ENCODE measurements at places on chromosomes 3 and 15.

- no peak for DNase-seq
Observed at GRCh38 chr3:5194801-5195509, 7.4 kb downstream of the EDEM1 start.

DNA sequence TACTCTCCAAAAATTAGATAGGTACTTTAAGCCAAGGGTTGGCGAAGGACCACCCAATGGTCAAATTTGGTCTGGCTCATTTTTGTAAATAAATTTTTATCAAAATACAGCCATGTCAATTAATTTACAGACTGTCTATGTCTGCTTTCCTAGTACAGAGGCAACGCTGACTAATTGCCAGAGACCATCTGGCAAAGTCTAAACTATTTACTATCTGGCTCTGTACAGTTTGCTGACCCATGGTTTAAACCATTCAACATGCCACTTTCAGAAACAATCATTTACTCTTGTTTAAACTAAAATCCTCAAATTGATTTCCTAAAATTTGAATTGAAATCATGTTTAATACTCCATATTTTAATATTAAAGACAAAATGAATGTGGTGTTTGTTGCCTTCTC is 25.9 kb downstream of the CBLB start:
- DNase-seq = no peak

DNA sequence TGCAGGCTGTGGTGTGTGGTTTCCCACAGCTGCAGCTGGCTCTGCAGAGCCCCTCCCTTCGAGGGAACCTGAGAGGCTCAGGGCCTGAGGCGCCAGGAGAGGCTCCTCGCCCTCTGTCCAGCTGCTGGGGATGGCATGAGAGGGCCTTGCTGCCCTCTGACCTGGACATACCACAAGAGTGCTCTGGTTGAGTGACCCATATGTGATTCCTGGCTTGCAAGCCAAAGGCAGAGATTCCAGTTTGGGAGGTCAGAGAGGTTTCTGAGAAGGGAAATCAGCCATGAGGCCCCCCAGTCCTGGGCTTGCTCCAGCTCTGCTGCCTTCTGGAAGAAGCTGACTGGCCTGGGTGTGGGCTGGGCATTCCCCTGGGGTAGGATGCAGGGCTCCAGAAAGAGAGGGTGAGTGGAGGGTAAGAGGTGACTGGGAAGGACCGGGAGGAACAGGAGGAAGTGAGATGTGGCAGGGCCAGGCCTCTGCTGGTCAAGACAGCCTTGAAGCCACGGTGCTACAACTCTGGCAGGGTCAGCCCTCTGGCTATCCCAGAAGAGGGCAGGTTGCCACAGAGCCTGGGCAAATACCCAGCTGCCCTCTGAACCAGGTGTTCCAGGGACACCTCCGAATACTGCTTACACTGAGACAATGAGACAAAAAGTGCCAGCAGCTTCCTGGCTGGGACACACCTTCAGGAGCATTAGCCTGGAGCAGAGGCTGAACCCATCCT is 16.0 kb upstream of the SRP14 start:
- DNase-seq = no peak

DNA sequence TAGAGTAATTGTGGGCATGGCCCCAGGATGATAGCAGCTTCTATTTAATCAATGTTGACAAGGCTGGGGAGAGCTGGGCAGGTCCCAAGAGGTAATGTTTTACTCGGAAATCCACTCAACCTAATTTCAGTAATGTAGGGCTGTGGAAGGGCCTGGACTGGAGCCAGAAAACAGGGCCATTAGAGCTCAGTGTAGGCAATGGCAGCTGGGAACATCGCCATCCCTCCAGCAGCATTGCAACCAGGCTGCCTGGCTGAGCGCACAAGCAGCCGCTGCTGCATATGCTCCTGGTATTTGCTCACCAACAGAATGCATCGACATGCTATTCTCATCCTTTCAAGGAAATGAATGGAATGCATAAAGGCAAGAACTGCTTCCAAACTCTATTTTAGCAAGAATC is 90.0 kb downstream of the GAP43 start:
- DNase-seq = no peak

DNA sequence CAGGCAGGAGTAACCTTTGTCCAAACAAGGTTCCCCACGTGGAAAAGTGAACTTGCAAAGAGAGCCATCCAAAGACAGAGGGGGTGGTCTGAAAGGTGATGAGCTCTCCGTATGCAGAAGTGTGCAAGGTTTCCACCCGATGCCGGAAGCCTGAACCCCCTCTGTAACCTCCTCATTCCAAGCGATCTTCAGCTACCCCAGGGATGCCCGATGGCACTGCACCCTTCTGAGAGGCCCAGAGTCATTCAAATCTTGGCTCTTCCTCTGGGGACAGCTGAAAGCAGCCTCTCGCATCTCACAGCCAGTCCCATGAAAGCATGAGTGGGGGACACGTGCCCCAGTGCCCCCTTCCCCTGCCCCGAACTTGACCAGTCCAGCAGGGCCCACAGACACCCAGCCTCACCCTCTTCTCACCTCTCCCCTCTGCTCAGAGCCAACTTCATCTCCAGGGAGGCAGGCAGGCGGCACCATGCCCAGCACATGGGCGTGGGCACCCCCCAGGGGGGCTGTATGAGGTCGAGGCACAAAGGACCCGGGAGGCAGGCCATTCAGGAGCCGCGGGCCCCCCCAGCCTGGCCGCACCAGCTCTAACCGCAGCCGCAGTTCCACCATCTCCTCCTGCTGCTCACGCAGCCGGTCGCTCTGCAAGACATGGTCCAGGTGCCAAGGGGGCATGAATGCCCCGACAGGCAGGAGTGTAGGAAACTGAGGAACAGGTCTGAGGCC is 8.7 kb downstream of the KIF7 start:
- DNase-seq = no peak

DNA sequence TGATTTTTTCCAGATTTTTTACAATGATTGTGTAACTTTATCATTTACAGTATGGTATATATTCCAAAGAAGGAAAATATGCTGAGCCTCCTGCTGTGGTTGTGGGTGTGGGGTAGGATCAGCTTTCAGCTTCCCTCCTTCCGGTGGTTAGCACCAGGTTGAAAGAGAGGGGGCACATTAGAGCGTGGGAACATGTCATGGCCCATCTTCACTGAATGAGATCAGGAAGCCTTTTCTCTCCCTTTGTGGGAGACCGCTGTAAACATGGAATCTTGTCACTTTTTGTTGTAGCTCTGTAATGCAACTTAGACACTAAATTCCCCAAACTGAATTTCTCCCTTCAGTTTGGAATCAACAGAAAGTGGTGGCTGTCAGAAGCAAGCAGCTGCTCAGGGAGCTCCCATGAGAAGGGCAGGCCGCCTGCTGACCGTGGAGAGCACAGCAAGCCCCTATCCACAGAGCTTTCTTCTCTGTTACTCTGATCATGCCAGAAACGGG is 86.7 kb upstream of the LIMD1 start:
- no peak for DNase-seq

DNA sequence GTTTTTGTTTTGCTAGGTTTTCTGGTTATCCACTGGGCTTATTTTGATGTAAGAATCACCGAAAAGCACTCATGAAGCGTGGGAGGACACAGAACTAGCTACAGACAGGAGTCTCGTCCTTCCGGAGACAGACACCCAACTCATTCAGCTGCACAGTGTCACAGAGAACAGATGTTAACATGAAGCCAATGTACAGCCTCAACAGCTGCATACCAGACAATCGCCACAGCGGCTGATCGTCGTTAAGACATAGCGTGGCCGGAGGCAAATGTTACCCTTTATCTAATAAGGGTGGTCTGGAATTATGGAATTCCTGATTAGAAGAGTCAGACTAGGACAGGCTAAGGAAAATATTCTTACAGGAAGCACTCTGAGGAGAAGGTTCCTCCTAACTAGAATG is 1.1 kb upstream of the PYGO1 start:
- DNase-seq = no peak

GRCh38 chr3:150222691-150223489 is 185.2 kb upstream of the TSC22D2 start:
- no peak for DNase-seq

DNA sequence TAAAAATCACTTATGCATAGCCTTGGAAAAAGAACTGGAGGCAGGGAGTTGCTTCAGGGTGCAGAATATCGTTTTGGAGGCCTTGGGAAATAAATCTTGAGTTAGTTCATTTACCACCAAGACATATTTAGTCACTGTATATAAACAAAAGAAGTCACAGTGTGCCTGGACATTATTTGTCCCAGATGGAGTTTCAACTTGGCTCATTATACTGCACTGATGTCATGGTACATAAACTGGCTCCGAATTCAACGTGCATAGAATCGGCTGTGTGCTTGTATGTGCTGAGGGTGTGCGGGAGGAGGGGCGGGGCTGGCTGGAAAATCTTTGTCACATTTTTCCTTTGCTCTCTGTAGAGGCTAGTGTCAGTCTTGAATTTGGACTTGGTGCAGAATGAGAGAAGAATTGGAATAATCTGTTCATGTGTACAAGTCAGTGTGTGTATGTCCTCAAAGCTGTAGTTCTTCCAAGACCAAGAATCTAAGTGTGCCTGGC is 86.6 kb downstream of the FNDC3B start:
- no peak for DNase-seq

- no peak for DNase-seq
Observed at GRCh38 chr3:114899186-114899931, 247.7 kb downstream of the ZBTB20 start.

DNA sequence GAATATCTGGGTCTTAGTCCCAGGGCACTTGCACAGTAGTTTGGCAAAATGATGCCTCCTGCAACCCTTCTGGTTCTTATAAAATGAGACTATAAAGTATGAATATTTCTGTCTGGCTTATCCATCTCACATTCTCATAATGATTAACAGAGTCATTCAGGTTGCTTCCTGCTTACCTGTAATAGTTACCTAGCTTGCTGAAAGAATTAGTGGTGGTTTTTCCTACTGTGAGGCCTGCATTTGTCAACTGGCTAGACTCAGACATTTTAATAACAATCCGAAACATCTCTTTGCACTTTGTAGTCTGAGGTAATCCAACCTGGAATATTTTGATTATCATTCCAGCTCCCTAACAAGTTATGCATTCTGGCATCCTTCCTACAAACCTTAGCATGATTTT is 75.6 kb upstream of the POU1F1 start:
- no peak for DNase-seq

- no peak for DNase-seq
Observed at GRCh38 chr15:99416191-99417188, 149.3 kb upstream of the MEF2A start.

DNA sequence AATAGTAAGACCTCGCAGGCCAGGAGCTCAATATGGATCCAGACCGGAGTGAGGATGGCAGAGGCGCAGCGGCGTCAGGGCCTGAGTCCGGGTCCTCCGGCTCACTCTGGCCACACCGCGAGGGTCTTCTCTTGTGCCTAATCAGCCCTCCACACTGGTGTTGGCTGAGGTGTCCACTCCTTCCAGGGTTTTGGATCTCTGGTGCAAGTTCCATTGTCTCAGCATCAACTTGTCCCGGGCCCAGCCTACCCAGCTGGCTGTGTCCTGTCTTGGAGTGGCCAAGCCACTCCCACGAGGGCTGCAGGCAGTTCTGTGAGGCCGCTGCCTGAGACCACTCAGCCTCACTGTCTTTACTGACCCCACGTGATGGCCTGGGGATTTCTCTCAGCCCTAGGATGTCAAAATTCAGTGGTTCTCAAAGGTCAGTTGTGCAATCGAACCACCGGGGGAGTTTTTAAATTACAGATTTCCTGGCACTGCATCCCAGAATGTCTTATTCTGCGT is 12.6 kb upstream of the GOLGA6L7 start:
- DNase-seq = no peak

DNA sequence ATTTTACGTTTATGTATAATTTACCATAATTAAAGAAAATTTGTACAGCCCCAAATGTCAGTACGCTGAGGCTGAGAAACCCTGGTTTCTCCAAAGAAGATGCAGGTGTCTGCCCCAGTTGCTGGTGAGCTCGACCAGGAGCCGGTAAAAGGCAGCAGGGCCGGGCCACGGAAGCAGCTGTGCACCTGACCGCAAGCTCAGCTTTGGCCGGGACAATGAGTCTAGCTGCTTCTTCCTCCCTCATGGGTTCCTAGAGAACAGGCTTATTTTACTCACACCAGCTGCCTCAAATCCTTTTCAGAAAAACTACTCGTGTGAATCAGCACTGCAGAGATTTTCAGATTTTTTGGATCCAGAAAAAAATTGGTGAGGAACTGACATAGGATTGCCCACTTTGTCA is 18.0 kb upstream of the ZXDC start:
- DNase-seq = no peak

DNA sequence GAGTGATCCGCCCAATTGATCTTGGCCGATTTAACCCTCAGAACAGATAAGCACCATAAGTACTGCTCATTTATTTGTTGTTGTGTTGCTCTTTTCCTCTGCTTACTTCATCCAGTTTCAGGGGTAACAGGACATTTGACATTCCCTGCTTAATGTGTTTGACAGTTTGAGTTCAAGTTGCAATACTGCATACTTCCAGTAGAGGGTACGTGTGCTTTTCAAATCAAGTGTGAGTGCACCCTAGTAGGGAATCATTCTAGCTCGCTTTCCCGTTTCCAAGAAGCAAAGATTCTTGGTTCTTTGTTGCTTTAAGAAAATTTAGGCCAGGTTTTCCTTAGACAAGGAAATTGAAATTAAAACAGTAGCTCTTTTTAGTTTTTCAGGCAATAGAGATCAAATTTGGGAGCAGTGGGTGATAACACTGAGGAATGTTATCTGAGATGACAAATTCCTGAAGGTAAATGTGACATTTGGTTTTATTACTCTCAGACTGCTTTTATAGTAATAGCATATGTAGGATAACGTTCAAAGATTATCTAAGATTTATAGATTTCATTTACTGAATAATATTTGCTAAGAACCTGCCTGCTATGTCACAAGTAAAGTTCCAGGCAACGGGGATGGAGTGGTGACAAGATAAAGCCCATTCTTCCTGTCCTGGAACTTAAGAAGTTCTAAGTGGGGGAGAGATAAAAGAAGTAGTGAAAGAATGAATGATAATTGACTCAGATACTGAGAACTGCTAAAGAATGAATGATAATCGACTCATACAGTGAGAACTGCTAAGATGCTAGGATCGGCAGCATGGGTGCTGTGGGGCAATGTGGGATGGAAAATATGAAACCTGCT is 73.3 kb downstream of the SYNPR start:
- DNase-seq = peak; percentile 5

DNA sequence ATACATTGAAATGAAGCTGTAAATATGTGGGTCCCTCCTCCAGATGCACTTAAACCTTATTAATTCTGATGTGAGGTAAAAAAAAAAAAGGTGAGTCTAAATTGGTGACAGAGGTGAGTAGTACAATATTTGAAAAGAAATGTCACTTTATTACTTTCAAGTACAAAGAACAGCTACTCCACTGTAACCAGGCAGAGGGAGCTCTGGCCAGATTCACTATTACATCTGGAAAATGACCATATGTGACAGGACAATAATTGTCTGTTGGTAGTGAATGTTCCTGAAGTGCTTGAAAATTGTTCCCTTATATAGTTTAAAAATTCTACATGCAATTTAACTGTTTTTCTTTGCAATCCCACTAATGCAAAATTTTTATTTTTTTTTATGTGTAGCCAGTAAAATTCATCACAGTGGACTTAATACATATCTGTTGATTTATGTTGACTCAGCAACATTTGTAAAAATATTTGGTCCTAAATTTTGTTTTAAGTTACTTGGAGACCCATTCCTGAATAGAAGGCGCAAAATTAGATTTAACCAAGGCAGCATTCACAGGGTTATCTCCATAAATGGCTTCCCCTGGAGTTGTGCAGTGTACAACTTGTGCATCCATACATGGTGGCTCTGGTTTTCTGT is 231.9 kb upstream of the TBC1D5 start:
- no peak for DNase-seq

GRCh38 chr3:170765419-170766078 is 104.4 kb downstream of the RPL22L1 start:
- no peak for DNase-seq

All from GM12891 (cell line).